SIG-M5 (cell line): ENCODE measurements at places on chromosomes 1 and 21.

DNA sequence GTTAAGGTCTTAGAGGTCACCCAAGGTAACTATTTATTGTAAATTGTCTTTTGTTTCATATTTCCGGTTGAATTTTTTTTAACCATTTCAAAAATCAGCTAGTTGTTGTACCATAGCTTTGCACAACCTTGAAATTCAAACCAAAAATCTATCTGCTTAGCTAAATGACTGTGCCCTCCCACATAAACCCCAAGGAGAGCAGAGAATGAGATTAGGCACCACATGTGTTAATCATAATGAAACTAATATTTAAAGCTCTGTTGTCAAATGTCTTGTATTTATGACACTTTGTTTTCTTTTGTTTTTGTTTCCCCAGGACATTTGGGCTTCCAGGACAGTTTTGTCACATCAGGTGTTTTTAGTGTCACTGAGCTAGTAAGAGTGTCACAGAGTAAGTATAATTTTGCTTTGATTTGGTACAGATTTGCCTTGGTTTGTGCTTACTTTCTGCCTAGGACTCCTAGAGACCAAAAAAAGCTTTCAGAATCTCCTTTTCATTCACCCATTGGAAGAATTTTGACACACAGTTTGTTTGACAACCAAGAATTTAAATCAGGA is 249.9 kb downstream of the NFIA start:
- DNase-seq, result no peak

DNA sequence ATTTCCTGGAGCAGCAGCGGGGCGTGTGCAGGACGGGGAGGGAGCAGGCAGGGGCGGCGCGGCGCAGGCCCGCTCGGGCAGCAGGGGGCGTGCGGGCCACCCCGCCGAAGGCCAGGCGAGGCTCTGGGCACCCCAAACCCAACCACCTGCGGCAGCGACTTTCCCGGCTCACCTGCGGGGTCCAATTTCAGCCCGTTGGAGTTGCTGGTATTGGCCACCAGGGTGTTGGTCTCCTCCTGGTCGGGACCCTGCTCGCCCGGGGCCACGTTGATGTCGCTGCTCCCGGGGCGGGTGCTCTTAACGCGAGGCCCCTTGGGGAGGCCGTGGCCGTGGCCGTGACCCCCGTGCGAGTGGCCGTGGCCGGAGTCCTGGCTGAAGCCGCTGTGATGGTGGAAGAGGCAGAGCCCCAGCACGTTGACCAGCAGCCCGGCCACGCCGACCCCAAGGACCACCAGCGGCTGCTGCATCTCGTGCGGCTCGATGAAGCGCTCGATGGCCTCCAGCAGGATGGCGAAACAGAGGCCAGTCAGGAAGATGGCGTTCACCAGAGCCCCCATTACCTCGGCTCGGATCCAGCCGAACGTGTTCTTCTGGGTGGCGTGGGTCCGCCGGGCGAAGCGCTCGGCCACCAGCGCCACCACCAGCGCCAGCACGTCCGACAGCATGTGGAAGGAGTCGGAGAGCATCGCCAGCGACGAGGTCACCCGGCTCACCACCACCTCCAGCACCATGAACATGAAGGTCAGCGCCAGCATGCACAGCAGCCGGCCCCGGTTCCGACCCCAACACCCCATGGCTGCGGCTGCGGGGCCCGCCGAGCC is 932 bp downstream of the SLC30A1 start:
- no peak for DNase-seq

GRCh38 chr1:82934074-82934473 is 1064.9 kb downstream of the TTLL7 start:
- no peak for DNase-seq

DNA sequence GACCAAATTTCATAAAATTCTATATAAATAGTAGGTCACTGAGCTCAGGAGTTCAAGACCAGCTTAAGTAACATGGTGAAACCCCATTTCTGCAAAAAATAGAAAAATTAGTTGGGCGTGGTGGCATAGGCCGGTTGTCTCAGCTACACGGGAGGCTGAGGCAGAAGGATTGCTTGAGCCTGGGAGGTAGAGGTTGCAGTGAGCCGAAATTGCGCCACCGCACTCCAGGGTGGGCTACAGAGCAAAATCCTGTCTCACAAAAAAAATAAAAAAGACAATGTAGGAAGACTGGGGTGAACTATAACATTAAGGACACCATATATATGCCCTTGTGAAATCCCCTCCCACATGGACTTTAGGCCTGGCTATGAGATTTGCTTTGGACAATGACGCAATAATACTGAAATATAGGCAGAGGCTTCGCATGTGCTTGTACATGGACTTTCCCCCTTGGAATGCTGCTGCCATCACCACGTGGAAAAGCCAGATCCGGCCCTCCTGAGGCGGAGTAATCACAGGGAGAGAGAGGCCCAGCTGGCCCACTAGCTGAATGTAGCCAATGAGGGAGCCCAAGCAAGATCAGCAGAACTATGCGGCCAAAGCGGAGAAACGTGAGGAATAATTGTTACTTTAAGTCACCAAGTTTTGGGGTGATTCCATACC is 13.1 kb upstream of the USP1 start:
- no peak for DNase-seq

DNA sequence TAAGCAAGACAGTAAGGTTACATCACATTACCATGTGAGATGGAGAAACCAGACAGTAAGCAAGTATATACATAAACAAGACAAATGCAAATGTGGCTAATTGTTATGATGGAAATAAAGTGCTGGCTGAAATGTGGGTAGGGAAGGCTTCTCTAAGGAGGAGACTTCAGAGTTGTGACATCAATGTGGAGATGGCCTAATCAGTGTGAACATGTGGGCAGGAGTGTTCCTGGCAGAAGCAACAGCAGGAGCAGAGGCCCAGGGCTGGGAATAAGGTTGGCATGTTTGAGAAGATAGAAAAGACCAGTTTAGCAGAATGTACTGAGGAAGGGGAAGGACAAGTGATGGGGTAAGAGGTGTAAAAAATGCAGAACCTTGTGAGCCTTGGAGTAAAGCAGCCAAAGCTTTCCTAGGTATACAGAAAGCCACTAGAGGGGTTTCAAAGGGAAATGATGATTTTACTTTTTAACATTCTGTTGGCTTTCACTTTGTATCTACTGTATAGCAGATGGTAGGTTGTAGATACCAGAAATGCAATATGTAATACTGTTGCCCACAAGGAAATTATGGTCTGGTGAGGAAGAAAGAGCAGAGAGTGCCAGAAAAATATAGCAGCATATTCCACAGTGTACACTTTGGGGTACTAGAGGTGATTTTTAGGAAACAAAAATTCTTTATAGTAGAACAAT is 197.4 kb downstream of the FGGY start:
- DNase-seq, result no peak

GRCh38 chr1:60134716-60135115 is 61.1 kb upstream of the C1orf87 start:
- DNase-seq, result no peak

DNA sequence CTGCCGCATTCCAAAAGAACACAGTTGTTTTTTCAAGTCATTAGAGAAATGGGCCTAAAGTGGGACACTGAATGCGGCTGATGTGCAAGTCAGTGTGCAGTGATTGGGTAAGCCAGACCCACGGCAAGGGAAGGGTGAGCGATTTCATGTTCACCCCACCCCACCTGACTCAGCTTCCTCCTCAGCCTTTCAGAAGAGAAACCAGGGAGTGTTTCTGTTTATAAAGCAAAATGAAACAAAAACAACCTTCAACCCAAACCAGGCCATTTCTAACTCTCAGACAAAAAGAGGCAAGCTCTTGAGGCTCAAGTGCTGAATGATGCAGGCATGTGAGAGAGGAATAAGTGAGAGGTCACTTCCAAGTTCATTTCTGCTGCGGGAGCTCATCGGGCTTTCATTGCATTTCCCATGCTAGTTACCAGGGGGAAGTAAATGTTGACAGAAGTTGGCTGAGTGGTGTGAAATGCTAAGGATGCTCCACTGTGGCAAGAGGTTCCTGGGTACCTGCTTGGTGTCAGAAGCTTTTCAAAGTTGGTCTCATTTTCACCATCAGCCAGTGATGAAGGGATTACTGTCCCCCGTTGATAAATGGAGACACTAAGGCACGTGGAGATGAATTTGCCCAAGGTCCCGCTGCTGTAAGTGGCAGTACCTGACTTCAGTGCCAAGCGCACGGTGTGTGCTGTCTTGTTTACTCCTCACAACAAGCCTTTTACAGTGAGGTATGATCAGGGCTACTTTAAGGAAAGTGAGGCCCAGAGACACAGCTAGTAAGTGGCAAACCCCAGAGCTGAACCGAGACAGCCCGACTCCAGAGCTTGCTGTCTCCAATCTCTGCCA is 29.1 kb downstream of the STPG1 start:
- DNase-seq, result no peak

GRCh38 chr1:244027491-244028145 is 23.5 kb upstream of the ZBTB18 start:
- no peak for DNase-seq

GRCh38 chr1:195608883-195609282 is 999.4 kb downstream of the KCNT2 start:
- no peak for DNase-seq

DNA sequence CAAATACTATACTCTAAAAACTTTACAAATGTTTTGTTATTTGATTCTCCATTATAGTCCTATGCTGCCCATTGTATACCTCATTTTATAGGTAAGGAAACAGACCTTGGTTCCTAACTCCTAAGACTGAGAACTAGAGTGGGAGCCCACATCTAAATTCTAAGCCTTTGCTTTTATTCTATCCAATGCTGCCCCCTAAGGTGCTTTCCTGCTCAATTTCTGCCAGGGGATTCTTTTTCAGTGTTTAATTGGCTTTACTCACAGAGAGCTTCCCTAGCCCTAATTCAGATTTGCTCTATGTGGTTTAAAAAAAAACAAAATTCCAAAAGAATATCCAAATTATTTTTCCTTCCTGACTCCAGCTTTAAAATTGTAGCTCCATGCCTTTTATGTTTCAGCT is 64.5 kb downstream of the KIF14 start:
- no peak for DNase-seq

GRCh38 chr1:158732524-158732923 is 12.0 kb upstream of the OR6K3 start:
- DNase-seq, result no peak

- no peak for DNase-seq
These were observed 142.4 kb downstream of the PLPP3 start for GRCh38 chr1:56436912-56437417.

- DNase-seq, result no peak
These were observed 127.5 kb downstream of the RNF220 start for GRCh38 chr1:44532567-44532944.

- no peak for DNase-seq
These were observed 3.9 kb downstream of the JAK1 start for GRCh38 chr1:64962441-64962840.

DNA sequence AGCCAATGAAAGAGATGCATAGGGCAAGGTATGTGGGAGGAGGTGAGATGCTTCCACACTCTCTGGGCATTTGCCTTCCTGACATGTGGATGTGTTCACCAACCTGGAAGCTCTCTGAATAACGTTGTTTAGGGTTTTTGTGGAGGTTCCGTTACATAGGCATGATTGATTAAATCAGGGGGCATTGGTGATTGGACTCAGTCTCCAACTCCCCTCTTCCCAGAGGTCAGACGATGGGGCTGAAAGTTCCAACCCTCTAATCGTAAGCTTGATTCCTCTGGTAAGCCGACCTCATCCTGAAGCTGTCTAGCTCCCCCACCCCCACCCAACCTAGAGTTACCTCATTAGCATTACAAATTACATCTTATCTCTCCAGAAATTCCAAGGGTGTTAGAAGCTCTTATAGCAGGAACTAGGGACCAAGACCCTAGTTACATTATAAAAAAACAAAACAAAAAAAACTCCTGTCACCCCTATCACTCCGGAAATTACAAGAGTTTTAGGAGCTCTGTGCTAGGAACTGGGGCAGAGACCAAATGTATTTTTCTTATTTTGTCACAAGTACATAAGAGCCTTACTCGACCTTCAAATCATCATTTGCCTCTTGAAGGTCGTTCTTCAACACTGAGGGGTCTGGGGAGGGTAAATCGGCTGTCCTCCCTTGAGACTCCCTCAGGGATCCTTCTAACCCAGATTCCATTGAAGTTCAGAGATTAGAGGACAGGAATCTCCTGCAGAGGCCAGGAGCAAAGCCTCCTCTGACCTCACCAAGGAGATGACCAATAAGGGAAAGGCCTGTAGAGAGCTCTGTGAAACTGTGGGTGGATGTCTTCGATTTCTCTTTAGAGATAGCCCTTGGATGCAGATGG is 58.2 kb downstream of the DNTTIP2 start:
- no peak for DNase-seq

- no peak for DNase-seq
These were observed 247.2 kb downstream of the FMN2 start for GRCh38 chr1:240338837-240339236.

DNA sequence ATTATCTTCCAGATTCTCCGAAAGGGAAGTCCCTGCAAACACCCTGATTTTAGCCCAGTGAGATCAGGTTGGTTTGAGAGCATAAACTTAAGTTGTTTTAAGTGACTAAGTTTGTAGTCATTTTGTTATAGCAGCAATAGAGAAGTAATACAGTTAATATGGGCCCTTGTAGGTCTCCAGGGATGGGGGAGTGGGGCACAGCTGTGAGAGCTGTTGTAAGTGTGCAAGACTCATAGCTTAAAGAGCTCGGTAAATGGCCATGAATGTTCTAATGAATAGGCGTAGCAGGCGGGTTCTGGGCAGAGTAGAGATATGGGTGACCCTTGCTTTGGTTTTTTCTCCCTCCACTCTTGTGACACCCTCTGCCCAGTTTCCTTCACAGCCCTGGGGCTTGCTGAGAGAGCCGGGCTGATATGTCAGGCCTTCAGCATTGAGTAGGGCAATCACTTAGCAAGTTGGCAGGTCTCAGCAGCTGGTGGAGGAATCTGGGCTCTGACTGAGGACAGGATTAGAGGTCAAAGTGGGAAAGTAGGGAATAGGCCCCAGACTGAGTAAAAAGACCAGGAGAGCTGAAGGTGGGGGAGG is 16.0 kb upstream of the ID3 start:
- DNase-seq, result no peak

- DNase-seq, result no peak
These were observed 781 bp downstream of the TTLL7 start for GRCh38 chr1:83998205-83998497.

- no peak for DNase-seq
These were observed 15.0 kb upstream of the F5 start for GRCh38 chr1:169601096-169601881.

DNA sequence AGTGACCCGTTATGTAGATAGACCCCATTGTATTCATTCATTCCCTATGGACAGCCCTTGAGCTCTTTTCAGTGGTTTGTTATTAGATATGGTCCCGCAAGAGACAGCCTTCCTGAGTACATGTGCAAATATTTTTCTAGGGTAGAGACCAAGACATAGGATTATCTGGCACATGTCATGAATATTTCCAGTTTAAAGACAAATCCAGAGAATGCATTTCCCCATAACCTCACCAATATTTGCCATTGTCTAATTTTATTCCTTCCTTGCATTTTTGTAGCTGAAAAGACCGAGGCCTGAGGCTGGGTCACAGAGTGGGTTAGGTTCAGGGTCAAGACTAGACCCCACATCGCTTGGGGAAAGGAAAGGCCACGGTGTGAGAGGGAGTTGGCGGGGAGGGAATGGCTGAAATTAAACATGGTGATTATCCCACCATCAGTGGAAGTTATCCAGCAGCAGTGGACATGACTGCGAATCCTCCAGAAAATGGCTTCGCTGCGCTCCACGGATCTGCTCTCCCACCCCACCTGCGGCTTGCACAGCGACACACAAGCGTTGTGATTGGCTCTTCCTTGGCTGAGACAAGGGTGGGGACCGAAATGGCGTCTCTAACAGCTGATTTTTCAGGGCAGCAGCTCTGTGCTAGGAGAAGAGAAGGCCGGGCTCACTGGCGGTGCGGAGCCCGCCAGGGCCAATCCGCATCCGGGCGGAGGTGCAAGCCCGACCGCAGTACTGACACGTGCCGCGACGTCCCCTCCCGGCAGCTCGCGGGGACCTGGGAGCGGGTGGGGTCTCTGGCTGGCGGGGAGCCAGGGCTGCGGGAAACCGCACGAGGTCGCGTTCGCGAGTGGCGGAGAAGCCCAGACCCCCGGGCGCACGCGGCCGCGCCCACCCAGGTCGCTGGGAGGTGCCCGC is 16.1 kb upstream of the STMN1 start:
- DNase-seq, result no peak
